Spinal cord (tissue), 10 donors: ENCODE measurements at places on chromosomes 4 and X. TPM values are rescaled to one million over a fixed set of nuclear protein-coding genes. Genes with fewer than 3 reads are reported as not detected.

GRCh38 chr4:8699479-8700145 lies 107.0 kb downstream of the CPZ start:
- DNase-seq: no peak

DNA sequence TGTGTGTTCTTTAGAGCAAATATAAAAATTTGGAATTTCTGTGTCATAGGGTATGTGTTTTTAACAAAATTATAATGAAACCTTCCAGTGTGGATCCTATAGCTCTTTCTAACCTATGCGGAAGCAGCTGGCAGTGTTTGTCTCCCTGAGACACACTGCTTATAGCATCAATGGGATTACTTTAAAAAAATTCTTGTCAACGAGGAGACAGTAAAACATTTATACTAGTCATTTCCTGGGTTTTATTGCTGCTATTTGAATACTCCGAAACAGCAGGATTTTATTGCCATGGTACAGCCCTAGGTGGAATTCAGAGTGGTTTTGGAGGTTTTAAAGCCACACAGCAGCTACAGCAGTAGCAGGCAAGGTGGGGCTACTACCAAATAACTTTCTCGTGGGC lies 145.1 kb upstream of the IL1RAPL2 start:
- DNase-seq: no peak

- no peak for DNase-seq
Measured at GRCh38 chr4:138297743-138298405, 55.7 kb upstream of the SLC7A11 start.

DNA sequence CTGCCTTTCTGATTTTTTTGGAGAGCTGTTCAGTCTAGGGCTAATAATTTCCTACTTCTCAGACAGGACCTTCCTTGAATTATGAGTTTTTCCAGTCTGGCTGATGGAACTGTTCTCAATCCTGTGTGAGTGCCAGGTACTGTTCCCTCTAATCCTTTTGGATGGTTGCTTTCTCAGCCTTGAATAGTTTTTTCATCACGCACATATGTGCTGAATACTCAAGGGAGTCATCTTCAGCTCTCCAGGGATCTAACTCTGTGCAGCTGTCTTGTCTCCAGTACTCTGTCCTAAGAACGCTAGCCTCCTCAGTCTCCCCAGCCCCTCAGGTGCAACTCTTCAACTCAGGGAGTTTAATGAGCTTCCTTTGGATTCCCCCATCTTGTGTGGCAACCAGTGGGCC lies 93.2 kb downstream of the GASK1B start:
- no peak for DNase-seq

GRCh38 chr4:40956721-40957255 lies 207.0 kb downstream of the NSUN7 start:
- no peak for DNase-seq

DNA sequence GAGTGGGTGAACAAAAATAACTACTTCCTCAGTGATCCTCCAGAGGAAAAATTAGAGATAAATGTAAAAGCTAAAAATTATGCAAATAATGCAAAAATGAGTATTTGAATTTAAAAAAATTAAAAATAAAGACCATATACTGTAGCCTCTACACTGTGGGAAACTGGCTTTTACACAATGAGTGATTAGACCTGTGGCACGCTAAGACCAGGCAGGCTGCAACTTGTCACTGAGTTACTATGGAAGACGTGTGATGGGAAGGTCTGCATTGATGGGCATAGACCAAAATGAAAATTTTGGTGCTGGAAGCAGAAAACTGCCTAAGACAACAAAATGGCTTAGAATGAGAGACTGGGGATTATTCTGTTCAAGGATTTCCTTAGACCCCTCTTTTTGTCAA lies 30.2 kb downstream of the BTC start:
- no peak for DNase-seq

GRCh38 chr4:153252122-153252521 lies 47.9 kb downstream of the TRIM2 start:
- DNase-seq: no peak

- no peak for DNase-seq
Measured at GRCh38 chr4:111031001-111031579, 408.2 kb upstream of the PITX2 start.

GRCh38 chr4:82553020-82553419 lies 8.8 kb downstream of the TMEM150C start:
- no peak for DNase-seq

GRCh38 chr4:144014808-144015207 lies 4.4 kb downstream of the GYPB start:
- no peak for DNase-seq

DNA sequence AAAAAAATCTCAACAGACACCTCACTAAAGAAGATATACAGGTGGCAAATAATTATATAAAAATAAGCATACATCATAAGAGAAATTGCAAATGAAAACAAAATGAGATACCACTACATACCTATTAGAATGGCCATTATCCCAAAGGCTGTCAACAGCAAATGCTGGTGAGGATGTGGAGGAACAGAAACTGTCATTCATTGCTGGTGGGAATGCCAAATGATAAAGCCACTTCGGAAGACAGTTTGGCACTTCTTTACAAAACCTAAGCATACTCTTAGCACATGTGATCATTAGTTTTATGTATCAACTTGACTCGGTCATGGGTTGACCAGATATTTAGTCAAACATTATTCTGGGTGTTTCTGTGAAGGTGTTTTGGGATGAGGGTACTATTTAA lies 13.5 kb upstream of the MANBA start:
- no peak for DNase-seq

DNA sequence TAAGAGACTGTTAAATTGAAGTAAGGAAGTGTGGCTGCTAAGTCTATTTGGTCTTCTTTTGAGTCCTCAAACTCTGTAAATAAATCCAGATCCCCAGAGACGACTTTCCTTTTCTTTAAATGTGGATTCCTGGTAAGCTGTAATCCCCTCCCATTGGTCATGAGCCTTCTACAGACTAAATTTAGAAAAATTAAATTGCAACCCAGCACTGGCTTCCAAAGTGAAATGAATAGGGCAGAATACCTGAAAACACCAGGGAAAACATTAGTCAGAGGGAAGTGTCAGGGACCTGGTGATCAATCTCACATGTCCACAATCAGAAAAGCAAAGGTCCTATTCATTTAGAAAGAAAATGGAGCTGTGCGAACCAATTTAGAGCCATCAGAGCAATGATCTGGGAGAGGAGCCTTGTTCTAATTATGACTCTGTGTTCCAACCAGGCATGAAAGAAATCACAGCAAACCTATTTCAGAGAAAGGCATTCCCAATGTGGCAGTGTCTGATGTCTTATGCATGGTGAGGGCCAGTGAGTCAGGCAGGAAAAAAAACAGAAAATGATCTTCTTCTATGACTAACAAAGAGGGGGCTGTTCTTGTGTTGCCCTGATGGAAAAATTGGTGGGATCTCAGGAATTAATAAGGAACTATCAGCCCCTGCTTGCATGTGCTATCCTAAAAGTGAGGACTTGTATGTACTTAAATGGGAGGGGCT lies 19.8 kb upstream of the CCDC149 start:
- DNase-seq: no peak

DNA sequence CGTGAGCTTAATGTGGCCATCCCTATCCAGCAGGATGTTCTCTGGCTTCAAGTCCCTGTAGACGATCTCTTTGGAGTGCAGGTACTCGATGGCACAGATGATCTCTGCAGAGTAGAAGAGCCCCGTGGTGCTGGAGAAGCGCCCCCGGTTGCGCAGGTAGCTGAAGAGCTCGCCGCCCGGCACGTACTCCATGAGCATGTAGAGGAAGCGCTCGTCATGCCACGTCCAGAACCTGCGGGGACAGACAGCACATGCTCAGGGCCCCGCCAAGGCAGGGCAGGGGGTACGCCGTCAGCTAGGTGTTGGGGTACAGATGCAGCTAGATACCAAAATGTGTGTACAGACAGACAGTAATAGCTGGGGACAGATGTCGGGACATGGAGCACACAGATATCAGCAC lies 58.3 kb downstream of the PRKX start:
- DNase-seq: no peak

GRCh38 chrX:5425119-5425518 lies 803.5 kb downstream of the NLGN4X start:
- DNase-seq: no peak

GRCh38 chrX:20951016-20951810 lies 423.0 kb upstream of the CNKSR2 start:
- no peak for DNase-seq

DNA sequence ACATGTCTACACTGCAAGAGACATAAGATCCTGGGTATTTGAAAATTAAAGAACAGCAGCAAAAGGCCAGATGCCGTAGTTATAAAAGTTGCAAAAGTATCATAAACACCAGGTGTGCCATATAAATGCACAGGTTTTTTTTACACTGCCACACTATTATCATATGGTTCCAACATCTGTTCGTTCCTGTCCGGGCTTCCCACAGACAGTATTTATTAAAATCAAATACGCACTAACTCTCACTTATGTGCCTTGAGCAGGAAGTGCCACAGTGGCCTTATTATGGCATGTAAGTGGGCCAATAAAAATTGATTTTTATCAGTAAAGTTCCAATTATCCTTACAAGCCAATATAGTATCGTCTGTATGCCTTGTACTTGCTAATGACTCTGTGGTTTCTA lies 873.2 kb downstream of the RPA4 start:
- no peak for DNase-seq

DNA sequence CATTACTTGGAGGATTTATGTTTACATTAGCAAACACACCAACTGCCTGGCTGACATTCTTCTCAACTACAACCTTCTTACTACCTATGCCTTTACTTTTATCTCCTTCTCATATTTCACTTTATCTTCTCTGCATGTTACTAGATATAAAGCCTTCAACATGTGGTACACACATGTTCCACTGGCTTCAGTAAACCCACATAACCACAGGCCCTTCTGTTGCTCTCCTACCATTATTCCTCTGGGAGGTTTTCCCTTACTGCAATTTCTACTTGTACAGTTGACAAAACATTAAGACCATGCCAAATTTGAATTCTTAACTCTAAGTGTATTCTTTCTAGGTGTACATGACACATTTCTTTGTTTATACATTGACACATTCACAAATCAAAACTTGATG lies 133.1 kb downstream of the ARAP2 start:
- no peak for DNase-seq

DNA sequence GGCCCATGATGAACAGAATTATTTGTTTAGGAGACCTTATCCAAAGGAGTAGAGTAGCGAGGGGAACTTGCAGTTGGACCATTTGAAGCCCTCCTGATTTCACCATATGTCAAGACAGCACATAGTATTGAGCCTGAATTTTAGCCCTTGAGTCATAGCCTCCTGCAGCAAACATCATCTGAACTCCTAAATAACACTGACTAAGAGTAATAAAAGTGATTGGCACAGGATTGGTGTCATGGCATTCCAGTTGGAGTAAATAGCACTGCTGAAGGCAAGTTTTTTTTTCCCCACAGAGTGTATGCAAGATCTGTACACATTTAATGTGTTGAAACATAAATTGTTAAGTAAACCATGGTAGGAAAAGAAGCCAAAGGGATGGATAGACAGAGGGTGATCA lies 89.0 kb downstream of the COMMD8 start:
- no peak for DNase-seq

DNA sequence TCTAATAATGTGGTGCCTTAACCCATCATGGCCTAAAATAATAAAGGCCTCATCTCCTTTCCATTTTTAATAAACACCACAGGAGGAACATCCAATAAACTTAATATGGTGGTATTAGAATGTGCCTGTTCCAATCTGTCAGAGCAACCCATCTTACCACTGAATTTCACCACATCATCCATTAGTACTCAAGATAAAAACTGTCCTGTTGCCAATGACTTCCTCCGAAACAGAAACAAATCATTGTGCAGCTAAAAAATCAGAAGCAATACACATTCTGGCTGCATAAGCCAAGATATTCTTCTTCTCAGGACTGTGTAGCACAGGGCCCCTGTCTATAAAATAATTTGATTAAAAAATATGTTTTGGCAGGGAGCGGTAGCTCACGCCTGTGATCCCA lies 18.5 kb downstream of the TLR10 start:
- no peak for DNase-seq

GRCh38 chr4:140344621-140345020 lies 28.8 kb upstream of the SCOC start:
- peak; percentile 86 for DNase-seq

- no peak for DNase-seq
Measured at GRCh38 chrX:47221756-47222155, 3.3 kb downstream of the CDK16 start.

DNA sequence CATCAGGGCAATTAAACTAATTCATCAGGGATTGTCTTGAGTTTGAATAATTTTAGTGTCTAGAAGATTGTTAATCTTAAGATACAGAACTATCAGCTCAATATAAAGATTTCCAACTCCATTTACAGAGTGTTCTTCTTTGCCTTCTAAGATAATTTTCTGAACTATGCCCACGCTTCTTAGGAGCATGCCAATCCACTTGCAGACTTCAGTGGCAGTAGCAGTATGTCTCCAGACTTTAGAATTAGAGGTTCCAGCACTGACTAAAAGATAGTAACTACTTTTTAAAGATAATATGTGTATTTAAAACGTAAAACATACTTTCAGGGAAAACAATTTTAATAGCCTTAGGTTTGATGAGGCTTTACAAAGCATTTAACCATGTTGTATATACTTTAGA lies 34.2 kb upstream of the GALNT7 start:
- no peak for DNase-seq

DNA sequence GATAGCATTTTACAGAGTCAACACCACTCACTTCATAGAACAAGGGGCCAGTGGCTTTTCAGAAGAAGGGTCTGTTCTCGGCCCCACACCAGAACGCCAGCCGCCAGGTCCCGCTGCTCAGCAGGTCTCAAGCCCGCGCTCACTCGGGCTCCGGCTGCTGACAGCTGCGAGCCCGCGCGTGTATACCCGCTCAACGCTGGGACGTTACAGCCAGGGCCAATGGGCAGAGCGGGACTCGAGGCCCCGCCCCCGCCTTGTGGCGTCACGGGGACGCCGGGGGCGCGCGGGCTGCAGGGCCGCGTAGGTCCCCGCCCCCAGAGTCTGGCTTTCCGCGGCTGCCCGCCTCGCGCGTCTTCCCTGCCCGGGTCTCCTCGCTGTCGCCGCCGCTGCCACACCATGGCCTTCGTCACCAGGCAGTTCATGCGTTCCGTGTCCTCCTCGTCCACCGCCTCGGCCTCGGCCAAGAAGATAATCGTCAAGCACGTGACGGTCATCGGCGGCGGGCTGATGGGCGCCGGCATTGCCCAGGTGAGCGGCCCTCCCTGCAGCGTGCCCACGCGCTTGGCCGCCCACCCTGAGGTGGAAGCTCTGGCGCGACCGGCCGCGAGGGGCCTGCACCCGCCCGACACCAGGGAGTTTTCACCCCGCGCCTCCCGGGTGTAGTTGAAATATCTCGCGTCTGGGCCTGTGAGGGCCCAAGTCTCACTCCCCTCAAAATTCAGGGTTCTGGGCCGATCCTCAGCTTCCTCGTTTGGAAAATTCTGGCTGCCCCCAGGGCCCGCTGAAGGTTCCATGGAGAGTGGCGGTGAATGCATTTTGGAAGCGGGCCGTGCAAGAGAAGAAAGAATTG lies at the start of gene HADH:
TSS of gene HADH (plus strand) at position 353 of the 850 bp plus-strand sequence. CDS start at position 397, 44 bp downstream.
- DNase-seq: peak; percentile 84

GRCh38 chr4:34878961-34879360 lies 1365.4 kb downstream of the ARAP2 start:
- DNase-seq: no peak

GRCh38 chr4:78684325-78685079 lies 91.6 kb upstream of the BMP2K start:
- no peak for DNase-seq

SPARCL1 gene
- 2,377 TPM for polyA plus RNA-seq

MAML3 gene
- 11.0 TPM for polyA plus RNA-seq

PAK3 gene
- polyA plus RNA-seq: 48.0 TPM

MAGEA2 gene
- polyA plus RNA-seq: not detected

IBSP gene
- polyA plus RNA-seq: 0.16 TPM

PRDM5 gene
- polyA plus RNA-seq: 10.5 TPM

RBMXL3 gene
- polyA plus RNA-seq: not detected

SH3RF1 gene
- polyA plus RNA-seq: 21.9 TPM

SPANXD gene
- polyA plus RNA-seq: not detected

ITM2A gene
- 207 TPM for polyA plus RNA-seq
